ENCODE measurements at places on chromosomes 1 and 21.

GRCh38 chr1:200488375-200489165, 78.7 kb upstream of the ZNF281 start:
- DNase-seq, result peak; percentile 65

- DNase-seq, result no peak
Measured at GRCh38 chr1:36307601-36308330, 1.6 kb downstream of the SH3D21 start.

GRCh38 chr1:109863667-109864046, 47.0 kb upstream of the CSF1 start:
- DNase-seq, result peak; percentile 57

DNA sequence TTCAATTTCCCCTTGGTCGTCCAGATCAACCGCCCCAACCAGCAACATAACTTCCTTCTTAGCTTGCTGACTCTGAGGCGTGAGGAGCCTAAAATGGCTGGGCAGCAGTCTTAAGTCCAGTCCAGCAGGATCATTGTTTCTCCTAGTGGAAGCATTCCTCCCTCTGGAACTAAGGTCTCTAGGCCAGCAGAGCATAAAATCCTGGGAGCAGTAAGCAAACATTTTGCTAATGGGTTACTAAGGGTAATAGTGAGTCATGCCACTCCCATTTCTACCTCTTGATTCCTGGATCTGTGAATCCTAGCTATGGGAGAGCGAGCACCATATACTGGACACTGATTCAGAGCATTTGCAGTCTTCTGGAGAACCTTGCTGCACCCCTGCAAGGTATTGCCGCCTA, 59.9 kb downstream of the ADSS2 start:
- no peak for DNase-seq

DNA sequence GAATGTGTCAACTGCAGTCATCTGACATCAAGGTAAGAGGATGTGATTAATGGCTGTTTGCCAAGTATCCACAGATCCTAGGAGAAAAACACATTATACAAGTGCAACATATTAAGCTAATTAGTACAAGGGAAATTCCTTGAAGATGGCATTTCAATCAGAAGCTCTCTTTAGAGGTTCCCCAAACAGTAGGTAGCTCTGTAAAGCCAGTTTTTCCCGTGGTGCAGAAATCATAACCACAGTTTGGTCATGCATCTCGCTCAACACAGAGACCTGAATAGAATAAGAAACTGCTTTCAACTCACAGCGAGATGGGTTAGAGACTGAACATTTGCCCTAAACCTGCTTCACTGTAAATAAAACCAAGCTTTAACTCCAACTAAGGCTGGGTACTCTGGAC, 230.5 kb upstream of the CAMK1G start:
- DNase-seq, result no peak

DNA sequence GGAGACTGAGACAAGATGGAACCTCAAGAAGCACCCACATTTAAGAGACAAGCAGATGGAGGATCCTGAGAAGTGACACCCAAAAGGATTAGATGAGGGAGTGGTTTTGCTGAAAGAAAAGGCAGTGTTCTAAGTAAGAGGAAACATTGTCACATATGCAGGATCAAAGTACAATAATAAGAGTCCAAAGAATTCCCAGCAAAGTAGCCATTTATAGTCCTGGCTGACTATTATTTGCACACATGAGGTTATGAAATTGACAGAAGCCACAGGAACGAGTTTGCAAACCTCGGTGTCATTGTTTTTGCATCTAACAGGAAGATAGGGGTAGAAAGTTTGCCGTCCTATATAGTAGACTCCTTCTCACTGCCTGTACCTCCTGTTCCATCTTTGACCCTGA, 41.3 kb downstream of the CHRM3 start:
- DNase-seq, result no peak

- no peak for DNase-seq
Measured at GRCh38 chr21:24290151-24290833, 1317.0 kb downstream of the MRPL39 start.

DNA sequence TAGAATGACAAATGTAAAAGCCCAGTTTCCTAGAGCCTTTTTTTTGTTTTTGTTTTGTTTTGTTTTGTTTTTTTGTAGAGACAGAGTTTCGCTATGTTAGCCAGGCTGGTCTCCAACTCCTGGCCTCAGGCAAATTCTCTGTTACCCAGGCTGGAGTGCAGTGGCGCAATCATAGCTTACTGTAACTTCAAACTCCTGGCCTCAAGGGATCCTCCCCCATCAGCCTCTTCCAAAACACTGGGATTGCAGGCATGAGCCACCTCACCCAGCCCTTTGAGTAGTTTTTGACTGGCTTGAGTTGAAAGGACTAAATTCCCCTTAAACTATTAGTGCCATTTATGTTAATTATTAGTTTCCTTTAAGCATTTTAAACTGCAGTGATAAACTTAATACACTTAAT, 28.8 kb upstream of the ZBTB18 start:
- no peak for DNase-seq

GRCh38 chr1:182766881-182767645, 22.5 kb upstream of the NPL start:
- DNase-seq, result no peak

DNA sequence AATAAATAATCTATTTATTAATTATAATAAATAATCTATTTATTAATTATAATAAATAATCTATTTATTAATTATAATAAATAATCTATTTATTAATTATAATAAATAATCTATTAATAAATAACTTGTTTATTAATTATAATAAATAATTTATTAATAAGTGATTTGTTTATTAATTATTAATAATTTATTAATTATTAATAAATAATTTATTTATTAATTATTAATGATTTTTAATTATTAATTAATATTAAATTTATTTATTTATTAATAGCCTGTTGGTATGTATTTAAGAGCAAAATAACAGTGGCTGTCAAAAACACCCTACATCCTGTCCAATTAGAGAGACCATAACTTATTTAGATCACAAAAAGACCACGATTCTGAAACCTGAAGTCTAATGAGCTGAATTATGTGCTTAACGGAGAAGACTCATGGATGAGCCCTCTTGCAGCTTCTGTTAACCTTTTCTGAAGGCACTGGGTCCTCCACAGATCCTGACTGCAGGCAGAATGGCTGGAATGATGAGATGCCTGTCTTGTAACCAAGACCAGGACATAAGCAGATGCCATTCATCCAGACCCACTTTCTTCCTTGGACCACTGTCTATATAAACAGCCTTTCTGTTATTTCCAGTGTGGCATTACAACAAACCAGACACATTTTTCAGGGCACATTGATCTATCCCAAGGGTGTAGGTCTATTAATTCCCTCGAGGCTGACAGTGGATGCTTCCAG, 134.2 kb downstream of the SETD4 start:
- DNase-seq, result no peak

GRCh38 chr1:99705385-99705784, 59.5 kb downstream of the PALMD start:
- no peak for DNase-seq

GRCh38 chr1:2617971-2618470, 14.8 kb downstream of the MMEL1 start:
- DNase-seq, result no peak

DNA sequence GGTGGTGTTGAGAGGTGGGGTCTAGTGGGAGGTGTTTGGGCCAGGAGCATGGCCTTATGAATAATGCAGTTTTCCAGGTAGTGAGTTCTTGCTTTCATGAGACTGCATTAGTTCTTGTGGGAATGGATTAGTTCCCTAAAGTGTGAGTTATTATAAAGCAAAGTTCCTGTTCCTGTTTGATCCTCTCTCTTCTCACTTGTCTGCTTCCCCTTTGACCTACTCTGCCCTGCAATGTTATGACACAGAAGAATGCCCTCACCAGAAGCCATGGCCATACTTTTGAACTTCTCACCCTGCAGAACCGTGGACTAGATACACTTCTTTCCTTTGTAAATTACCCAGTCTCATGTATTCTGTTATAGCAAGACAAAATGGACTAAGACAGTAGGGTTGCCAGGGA, 53.6 kb downstream of the MAP3K7CL start:
- no peak for DNase-seq

GRCh38 chr1:36942148-36942547, 92.2 kb downstream of the GRIK3 start:
- no peak for DNase-seq

DNA sequence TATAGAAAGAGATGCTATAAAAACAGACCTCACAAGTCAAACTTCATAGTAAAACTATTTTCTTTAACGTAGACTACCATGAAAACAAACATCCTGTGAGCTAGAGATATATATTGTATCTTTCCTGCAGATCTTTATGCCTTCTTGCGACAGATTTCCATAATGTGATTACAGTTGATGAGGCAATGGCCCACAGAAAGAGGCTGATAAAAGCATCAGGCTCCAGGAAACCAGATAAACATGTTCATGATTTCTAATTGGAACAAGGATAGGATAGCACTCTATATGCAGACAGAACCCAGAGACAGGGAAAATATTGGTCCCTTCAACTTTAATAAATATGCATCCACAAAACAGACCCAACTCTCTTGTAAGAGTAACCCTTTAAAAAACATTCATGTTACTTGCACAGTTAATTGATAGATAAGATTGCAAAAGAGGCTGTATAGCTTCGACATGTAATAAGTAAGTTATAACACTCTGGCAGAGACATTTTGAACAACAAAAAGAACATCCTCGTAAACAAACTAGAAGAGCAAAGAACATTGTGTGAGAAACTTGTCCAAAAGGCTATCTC, 329.4 kb downstream of the AGBL4 start:
- no peak for DNase-seq

DNA sequence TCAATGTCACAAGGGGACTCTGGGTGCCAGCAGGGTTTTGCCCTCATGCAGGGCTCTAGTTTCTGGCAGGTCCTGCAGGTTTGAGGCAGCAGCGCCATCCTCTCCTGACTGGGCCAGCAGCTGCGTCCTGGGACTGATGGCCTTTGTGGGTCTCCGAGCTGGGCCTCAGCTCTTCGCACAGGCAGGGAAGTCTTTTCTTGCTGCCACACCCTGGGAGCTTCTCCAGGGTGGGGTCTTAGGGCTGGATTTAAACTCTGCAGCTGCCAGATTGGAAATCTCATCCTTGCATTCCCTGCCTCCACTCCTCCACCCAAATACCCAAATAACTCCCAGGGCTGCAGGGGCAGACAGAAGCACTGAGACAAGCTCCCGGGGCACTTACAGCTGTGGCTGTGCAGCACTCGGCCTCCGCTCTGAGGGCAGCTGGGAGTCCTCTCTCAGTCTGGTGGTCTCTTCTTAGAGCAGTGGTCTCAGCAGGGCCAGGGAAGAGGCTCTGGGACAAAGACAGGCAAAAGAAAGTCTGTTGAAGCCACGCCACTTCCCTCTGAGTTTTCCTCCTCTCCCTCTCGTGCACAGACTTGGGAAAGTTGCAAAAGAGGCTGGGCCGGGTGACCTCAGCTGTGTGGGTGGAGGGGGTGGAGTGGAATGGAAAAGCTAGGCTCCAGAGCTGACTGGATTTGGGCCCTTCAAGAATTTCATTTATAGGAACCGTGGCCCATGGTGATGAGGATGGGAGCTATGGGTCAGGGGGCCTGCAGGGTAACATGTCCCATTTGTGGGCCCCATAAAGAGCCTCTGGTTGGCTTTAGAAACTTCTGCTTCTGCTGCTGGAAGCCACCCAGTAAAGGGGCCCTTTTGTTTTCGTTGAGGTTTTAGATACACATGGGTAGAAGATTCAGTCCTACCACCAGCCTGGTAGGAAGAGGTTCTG, at the start of gene RAB7B:
RAB7B (minus strand) TSS at position 525 of the 931 bp plus-strand sequence. CDS start 9,260 bp downstream, outside the sequence.
- DNase-seq, result peak; percentile 39

DNA sequence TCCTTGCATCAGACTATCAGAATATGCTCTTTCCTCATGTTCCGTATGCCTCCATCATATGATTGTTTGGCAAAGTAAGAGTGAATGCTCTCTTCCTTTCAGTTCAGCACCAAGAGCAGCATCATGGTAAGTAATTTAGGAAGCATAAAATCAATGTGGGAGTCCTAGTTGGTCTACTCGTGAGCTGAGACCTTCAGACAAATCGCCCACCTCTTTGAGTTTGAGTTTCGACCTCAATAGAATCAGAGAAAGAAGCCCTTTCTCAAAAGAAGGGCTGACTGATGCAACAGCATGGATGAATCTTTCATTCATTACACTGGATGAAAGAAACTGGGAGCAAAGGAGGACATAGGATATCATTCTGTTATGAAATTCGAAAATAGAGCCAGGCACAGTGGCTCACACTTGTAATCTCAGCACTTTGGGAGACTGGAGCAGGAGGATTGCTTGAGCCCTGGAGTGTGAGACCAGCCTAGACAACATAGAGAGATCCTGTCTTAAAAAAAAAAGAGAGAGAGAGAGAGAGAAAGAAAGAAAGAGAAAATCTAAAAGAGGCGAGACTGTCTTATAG, 112.5 kb downstream of the ZC3H11B start:
- no peak for DNase-seq

- DNase-seq, result no peak
Measured at GRCh38 chr1:177848577-177848976, 121.3 kb downstream of the SEC16B start.

GRCh38 chr1:36699113-36699911, 216.6 kb upstream of the CSF3R start:
- no peak for DNase-seq

DNA sequence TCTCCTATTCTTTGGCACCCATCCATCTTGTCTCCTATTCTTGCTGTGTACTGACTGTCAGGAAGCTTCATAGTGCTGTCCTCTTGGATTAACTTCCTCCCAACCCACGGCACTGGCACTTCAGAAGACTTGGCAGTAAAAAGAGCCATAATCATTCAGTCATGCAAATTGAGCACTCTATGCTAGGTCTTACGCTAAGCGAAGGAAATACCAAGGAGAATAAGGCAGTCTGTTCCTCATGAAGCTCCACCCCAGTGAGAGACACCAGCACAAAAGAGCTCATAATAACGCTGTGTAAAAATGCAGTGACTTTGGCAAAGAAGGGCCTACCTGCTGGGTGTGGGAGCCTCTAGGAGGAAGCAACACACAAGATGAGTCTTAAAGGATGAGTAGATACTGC, 67.1 kb downstream of the GFI1 start:
- no peak for DNase-seq

- peak; percentile 98 for DNase-seq
Measured at GRCh38 chr1:59057211-59057694, 239.6 kb upstream of the FGGY start.

GRCh38 chr1:231216498-231216897, 24.5 kb upstream of the GNPAT start:
- no peak for DNase-seq

- no peak for DNase-seq
Measured at GRCh38 chr1:15941044-15941840, 34.7 kb downstream of the ZBTB17 start.

DNA sequence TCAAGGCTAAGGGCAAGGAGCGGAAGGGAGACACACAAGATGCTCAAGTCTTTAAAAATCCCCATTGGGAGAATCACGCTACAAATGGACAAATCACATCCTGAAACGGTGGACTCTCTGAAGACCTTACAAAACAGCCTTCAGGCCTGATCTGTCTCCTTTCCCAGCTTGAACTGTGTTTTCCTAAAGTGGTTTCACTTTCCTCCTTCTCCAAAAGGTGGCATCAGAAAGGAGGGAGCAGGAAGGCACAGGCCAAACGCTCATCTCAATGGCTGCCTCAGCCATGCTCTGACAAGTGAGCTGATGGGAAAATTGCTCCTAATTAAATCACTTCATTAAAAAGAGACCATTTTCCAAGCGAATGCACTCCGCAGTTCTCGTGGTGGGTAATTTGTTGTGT, 47.7 kb downstream of the UTP25 start:
- DNase-seq, result no peak

GRCh38 chr1:165369255-165369848, 12.8 kb upstream of the LMX1A start:
- DNase-seq, result no peak

- no peak for DNase-seq
Measured at GRCh38 chr1:2303016-2303775, 75.1 kb downstream of the SKI start.

- DNase-seq, result no peak
Measured at GRCh38 chr1:161265305-161265704, 6.8 kb downstream of the PCP4L1 start.
